ENCODE measurements at places on chromosomes 12 and 14.

GRCh38 chr12:32695787-32696186 lies 16.7 kb downstream of the DNM1L start:
- DNase-seq = no peak

- DNase-seq = no peak
Measured at GRCh38 chr12:26195250-26195640, at the start of gene SSPN. SSPN (plus strand) TSS chr12:26195573; CDS start chr12:26195673, 100 bp downstream.

- DNase-seq = no peak
Measured at GRCh38 chr14:99274346-99275221, 2.6 kb upstream of the BCL11B start.

- DNase-seq = no peak
Measured at GRCh38 chr12:55901881-55902490, 25.7 kb downstream of the PYM1 start.

- no peak for DNase-seq
Measured at GRCh38 chr14:49579841-49580240, 6.3 kb downstream of the RPS29 start.

DNA sequence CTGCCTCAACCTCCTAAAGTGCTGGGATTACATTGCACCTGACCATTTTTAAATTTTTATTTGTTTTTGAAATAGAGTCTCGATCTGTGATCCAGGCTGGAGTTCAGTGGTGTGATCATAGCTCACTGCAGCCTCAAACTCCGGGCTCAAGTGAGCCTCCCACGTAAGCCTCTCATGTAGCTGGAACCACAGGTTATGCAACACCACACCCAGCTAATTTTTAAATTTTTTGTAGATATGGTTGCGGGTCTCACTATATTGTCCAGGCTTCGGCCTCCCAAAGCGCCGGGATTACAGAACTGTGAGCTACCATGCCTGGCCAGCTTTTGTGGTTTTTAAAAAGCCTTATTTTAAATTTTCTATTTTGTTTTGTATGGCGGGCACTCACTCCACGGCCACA lies 2.2 kb upstream of the DRAM1 start:
- no peak for DNase-seq

GRCh38 chr14:70827347-70827746 lies 18.0 kb upstream of the MAP3K9 start:
- DNase-seq = no peak

- no peak for DNase-seq
Measured at GRCh38 chr12:89976866-89977265, 268.2 kb upstream of the ATP2B1 start.

- DNase-seq = no peak
Measured at GRCh38 chr14:72500234-72500838, 393.6 kb downstream of the DPF3 start.

DNA sequence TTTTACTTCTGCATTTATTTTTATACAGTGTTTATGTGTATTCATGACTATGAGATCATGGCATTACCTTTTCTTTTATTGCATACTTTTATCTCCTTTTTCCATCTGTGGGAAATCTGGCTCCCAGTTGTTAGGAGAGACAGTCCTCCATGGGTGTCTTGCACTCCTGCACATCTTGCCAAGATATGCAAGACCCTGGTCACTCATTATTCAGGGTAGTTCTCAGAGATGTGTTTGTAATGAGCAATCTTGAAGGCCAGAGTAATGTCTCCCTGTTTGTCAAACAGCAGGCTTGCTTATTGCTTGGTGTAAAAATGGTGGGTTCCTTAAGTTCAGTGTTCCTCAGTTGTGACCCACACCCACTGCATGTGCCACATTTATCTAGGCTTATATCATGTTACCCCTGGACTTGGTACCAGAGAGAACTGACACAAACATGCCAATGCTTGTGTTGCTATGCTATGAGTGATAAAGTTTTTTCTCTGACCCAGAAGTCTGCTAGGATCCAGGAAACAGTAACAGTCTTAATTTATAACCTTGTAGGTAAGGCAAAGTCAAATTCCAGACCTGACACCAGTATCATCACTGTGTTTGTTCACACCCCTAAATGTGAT lies 36.8 kb downstream of the PPHLN1 start:
- DNase-seq = no peak

GRCh38 chr12:91113621-91114020 lies 2.3 kb upstream of the LUM start:
- DNase-seq = no peak

DNA sequence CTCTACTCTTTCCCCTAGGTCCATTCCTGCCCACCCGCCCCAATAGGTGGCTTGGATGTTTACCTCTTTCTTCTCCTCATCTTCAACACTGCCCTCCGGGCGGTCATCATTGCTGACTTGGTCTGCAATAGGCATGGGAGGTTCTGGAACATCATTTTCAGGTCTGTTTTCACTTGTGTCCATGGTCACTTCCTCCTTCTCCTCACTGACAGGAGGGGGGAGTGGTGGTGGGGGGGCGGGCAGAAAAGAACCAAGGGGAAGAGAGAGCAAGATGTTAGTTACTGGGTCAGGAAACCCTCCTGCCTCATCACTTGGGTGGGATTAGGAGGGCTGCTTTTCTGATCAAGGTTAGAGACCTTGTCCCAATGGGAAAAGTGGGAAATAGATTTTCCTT lies 12.1 kb upstream of the CDH24 start:
- no peak for DNase-seq

- no peak for DNase-seq
Measured at GRCh38 chr12:9742661-9743060, 9.8 kb upstream of the CLECL1 start.

DNA sequence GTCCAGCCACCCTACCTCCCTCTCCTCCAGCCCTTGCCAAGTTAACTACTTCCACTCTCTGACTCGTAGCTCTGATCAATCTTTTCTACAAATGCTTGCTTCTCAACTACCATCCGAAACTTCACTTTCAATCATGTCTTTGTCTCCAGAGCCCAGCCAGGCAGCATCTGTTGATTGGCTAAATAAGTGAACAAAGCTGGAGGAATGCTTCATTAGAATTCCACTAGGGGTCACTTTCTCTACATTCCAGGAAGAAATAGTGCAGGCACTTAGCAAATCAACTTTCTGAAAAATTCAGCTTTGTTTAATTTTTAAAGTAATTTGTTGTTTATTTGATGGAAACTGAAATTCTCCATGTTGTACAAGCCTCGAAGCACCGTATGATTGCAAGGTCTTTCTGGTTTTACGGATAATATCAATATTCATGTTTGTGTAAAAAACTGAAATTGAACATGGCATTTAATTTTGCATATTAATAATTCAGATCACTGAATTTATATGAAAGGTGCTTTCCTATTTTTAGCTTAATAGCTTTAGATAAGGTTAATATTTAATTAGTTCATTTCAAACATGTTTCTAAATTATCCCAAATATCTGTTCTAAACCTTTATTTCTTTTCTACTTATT lies 32.4 kb upstream of the HELB start:
- no peak for DNase-seq

DNA sequence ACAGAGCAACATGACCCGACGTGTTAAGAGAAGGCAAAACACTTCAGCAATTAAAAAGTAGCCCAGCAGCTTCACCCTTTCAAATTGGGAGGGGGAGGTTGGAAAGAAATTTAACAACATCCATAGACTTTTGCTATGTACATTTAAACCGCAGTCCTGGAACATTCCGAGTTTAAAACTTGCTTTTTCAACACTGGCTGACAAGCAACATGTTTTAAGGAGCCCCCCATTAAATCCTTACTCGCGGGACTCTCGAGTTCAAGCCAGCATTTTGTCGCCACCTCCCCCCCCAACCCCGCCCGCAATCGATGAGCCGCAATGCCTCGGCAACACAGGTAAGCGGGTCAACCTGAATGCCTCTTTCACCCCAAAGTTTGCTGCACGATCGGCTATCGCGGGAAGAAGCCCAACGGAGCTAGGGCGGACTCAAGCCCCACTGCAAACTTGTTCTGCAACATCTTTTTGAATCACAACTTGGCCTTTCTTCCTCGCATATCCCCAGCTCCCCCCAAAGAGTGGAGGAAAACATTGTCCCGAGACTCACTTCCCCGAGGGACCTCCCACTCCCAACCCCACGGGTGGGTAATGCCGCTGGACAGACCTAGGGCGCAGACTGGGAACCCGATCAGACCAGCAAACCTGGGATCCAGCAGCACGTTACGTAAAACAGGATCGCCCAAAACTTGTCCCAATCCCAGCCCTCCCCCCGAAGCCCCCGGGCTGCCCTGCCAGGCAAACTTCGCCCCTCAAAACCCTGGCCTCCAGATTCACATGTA lies 777 bp downstream of the ZFP36L1 start:
- DNase-seq = no peak

GRCh38 chr12:71371122-71371521 lies 68.5 kb upstream of the LGR5 start:
- no peak for DNase-seq

DNA sequence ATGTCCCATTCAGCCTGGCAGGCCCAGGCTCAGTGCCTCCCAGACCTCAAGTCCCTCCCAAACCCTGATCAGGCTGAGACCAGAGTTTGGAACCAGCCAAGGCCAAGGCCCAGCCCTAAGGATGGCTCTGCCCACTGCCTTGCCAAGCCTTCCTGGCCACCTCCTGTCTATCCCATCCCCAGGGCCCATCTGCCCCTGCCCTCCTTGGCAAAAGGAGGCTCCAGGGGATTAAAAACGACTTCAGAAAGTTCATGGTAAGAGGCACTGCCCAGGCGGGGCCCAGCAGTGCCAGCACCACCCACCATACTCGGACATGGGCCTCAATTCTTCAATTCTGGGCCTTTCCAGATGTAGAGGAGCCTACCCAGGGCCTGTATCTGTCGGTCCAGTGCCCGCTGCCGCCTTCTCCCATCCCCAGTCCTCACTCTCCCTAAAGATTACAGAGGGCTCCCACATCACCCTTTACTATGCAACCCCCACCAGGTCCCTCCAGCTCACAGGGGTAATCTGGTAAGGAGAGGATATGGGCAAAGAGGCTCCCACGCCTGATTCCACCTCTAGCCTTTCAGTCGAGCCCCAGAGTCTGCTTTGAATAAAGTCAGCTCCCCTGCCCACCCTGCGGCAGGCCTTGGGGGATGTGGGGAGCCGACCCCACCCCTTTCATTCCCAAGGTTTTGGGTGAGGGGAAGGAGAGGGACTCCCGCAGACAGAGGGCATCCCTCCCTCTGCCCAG lies 932 bp downstream of the ADCY6 start:
- no peak for DNase-seq

- no peak for DNase-seq
Measured at GRCh38 chr14:42277840-42278239, 671.2 kb downstream of the LRFN5 start.

DNA sequence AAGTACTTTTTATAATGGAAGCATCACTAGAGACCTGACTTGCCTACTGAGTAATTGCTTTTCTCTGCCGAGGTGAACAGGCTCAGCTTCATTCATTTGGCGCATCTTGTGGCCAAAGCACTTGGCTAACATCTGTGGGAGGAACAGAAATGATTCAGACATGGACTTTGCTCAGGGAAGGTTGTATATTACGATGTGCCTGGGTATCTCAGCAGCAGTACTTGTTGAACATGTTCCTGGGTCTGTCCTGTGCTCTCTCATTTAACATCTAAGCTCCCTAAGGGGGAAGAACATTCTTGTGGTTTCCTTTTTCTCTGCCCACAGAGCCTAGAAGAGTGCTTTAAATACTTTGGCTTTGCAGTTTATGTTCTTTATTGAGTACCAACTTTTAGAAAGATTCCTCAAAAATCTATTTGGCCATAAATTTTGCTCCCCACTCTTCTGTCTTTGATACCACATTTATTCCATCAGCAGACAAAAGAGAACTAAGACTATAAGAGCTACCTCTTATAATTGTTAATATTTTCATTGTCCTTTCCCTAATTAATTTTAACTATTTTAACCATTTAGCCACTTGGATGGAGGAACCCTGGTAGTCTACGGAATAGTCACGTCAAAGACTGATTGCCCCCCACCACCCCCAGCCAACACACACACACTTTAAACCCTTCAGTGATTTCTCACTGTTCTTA lies 101.2 kb upstream of the EGLN3 start:
- DNase-seq = no peak

DNA sequence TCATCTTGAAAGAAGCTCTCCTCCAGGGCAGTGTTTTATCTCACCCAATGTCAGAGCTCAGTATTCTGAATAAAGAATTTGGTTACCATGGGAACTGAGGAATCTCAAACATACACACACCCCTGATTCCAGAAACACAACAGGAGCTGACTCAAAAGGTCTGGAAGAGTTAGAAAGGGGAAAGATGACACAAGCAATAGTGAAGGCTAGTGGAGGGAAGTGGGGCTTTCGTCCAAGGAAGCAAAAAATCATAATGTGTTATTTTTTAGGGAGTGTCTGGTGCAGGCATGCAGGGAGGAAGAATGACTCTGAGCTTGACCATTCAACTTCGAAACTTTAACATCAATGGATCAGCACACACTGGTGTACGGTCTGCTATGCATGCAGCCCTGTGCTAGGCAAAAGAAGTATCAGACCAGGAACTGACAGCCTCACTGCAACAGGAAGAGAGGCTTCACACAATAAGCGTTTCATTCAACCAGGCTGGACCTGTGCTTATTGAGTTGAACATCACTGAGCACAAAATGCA lies 20.3 kb downstream of the HEBP1 start:
- no peak for DNase-seq

GRCh38 chr14:102209224-102209966 lies 69.7 kb downstream of the WDR20 start:
- no peak for DNase-seq

- DNase-seq = no peak
Measured at GRCh38 chr12:119910586-119910985, 33.5 kb upstream of the CIT start.

- DNase-seq = no peak
Measured at GRCh38 chr12:21718403-21718802, 56.1 kb downstream of the KCNJ8 start.

DNA sequence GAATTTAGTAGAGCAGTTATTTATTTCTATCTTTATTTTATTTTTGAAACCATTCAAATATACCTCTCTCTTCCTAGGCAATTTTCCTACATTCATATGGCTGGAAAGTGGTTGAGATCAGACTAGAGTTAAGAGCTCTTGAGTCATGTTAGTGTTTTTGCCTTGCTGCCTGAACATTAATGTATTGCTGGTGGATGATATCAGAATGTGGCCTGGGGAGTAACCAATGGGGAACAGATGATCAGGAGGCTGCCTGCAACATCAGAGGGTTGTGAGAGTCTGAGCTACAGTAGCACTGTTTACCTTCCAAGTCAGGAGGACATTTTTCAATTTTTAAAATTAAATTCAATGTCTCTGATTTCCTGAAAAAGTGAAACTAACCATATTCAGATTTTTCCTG lies 166.3 kb upstream of the TRHDE start:
- DNase-seq = no peak

- no peak for DNase-seq
Measured at GRCh38 chr12:71472441-71472911, 32.9 kb downstream of the LGR5 start.

- no peak for DNase-seq
Measured at GRCh38 chr12:47730341-47730744, 5.1 kb upstream of the ENDOU start.

GRCh38 chr14:75854111-75854799 lies 127.5 kb downstream of the TGFB3 start:
- DNase-seq = no peak

Data from activated T-cell treated with anti-CD3 and anti-CD28 coated beads for 4 hours (primary cell).